ENCODE measurements at places on chromosomes 6 and 20. TPM values are rescaled to one million over a fixed set of nuclear protein-coding genes. Genes with fewer than 3 reads are reported as not detected.

Gene DEFB118
- not detected for total RNA-seq

Gene OLIG3
- not detected for total RNA-seq

Gene OPRL1
- total RNA-seq: 1.6 TPM

Gene NFS1
- 31.7 TPM for total RNA-seq

Gene BEND6
- total RNA-seq: 1.0 TPM

Gene DPPA5
- not detected for total RNA-seq

Gene TRIM15
- not detected for total RNA-seq

Gene RAET1L
- total RNA-seq: not detected

- no peaks in the 10 kb centered on the region for H3K4me1 ChIP-seq
- DNase-seq: no peak
- no peak overlapping the region for H3K27ac ChIP-seq
- H3K27me3 ChIP-seq: no peaks in the 10 kb centered on the region
Measured at GRCh38 chr6:150527100-150527499, 72.6 kb upstream of the PLEKHG1 start.

DNA sequence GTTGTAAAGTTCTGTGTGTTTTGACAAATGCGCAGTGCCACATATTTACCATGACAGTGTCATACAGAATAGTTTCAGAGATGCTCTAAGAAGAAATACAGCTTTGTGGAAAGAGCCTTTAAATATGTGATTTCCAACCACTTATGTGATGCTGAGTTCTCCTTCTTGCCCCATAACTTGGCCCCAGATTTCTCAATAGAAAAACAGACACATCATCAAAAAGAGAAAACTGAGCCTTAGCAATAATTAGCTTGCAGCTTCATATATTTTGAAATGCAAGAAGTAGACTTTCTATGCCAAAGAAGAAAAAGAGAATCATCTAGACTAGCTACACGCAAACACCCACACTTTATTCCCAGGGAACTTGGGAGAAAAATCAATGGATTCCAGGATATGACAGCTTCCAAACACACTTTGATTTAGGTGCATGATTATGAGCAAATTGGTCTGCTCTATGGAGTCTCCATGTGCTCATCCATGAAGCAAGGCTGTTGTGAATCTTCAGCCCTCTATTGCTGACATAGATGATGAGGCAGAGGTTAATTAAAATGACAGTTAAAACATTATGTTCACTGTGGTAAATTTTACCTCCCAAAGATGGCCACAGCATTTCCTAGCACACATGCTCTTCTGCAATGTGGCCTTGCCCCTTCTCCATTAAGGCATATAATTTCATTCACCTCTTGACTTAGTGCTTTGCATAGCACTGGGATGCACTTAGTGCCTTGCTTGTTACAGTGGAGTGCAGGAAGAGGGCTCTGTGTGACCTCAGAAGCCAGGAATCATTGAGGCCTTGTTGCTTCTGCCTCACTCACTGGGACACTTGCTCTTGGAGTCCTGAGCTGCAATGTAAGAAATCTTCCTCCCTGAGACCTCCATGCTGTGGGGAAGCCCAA, 174.6 kb downstream of the SYNDIG1 start:
- no peak overlapping the region for H3K27ac ChIP-seq

- H3K4me3 ChIP-seq: no peak overlapping the region
- no peaks in the 10 kb centered on the region for H3K27me3 ChIP-seq
- peak overlapping the region; percentile 8 for H3K27ac ChIP-seq
- peaks cover 7% of the 10 kb centered on the region for H3K4me1 ChIP-seq
- no peak for DNase-seq
Measured at GRCh38 chr6:16903470-16903869, 142.2 kb upstream of the ATXN1 start.

DNA sequence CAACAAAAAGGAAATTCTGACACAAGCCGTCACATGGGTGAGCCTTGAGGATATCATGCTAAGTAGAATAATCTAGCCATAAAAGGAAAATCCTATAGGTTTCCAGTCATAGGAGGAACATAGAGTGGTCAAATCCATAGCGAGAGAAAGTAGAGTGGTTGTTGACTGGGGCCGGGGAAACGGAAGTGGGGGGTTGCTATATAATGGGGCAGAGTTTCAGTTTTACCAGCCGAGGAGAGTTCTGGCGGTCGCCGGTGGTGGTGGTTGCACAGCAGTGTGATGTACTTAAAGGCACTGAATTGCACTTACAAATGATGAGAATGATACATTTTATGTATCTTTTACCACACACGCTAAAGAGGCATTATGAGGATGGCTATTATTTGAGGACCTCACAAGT, 4.9 kb downstream of the GPR31 start:
- peaks cover 4% of the 10 kb centered on the region for H3K27me3 ChIP-seq
- DNase-seq: no peak
- H3K27ac ChIP-seq: no peak overlapping the region
- no peaks in the 10 kb centered on the region for H3K4me1 ChIP-seq
- H3K4me3 ChIP-seq: no peak overlapping the region

DNA sequence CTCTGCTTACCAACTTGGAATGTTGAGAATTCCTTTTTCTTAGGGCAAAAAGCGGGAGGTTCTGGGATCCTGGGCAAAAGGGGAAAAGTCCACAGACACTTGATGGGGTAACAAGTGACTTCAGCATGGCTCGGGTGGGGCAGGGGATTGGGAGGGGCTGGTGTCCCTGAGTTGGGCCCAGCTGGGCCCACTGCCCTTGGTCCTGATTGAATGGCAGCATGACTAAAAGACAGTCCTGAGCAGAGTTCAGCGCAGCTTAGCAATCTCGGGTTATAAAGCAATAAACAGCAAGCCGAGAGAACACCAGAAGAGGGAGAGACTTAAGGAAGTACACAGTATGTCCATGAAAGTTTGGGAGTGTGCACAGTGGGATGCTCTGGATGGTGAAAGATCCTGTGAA, 5.6 kb downstream of the PPP2R5D start:
- H3K27me3 ChIP-seq: no peaks in the 10 kb centered on the region
- no peaks in the 10 kb centered on the region for H3K4me1 ChIP-seq
- H3K36me3 ChIP-seq: no peaks in the 10 kb centered on the region
- DNase-seq: no peak

DNA sequence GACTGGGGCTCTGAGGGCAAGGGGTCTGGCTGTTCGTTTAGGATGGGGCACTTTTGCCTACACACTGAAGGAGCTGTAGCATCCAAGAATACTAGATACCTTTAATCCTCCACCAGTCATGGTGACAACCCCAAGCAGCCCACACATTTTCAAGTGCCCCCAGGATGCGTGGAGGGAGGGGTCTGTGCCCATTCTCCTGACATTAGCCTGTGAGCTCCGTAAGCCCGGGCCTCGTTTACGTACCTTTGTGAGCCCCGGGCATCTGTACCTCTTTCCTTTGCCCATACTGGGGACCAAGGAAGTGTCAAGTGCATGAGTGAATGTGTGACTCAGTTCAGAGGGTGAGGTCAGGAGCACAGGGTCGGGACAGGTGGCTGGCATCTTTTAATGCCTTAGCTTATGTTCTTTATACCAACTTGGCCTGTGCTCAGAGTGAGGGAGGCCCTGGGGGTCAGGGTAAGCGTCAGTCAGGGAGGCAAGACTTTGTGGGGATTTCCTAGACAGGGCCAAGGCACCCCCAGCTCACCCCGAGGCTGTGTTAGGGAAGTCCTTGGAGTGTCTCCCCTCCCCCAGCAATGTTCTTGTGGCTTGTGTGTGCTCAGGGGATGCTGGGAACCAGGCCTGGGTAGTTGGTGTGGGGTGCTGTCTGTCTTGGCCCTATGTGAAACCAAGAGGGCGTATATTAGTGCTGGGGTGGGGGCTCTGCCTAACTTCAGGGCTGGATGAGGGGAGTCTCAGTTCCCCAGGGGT, 12.9 kb downstream of the VEGFA start:
- no peaks in the 10 kb centered on the region for H3K36me3 ChIP-seq
- H3K27me3 ChIP-seq: no peaks in the 10 kb centered on the region

- no peak overlapping the region for H3K4me3 ChIP-seq
- no peak for DNase-seq
- no peaks in the 10 kb centered on the region for H3K4me1 ChIP-seq
- no peak overlapping the region for H3K27ac ChIP-seq
- H3K27me3 ChIP-seq: no peaks in the 10 kb centered on the region
Measured at GRCh38 chr20:42102000-42102399, 483.8 kb upstream of the CHD6 start.

DNA sequence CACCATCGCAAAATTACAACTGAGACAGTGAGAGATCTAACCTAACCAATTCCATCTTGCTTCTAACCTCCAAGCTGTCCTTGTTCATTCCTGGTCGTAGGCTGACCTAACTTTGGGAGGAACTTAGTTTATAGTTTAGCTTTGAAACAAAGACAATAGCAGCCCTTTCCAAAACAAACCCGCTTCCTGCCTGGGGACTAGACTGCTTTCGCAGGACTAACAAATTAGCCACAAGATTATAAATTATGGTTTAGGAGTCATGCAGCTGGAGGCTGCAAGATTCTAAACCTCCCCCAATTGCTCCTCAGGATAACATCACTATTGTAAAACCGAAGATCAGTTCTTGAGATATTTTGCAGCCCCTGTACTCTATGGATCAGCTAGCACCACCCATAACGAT, 63.2 kb downstream of the TRIM27 start:
- H3K4me1 ChIP-seq: no peaks in the 10 kb centered on the region
- no peaks in the 10 kb centered on the region for H3K27me3 ChIP-seq
- no peaks in the 10 kb centered on the region for H3K36me3 ChIP-seq
- H3K27ac ChIP-seq: no peak overlapping the region
- DNase-seq: no peak

- H3K27ac ChIP-seq: peak overlapping the region; percentile 65
- no peaks in the 10 kb centered on the region for H3K36me3 ChIP-seq
- H3K4me1 ChIP-seq: no peaks in the 10 kb centered on the region
- no peak for DNase-seq
- no peaks in the 10 kb centered on the region for H3K27me3 ChIP-seq
Measured at GRCh38 chr6:33028220-33028849, 18.9 kb upstream of the HLA-DOA start.

- no peak overlapping the region for H3K27ac ChIP-seq
- no peaks in the 10 kb centered on the region for H3K27me3 ChIP-seq
- no peak overlapping the region for H3K4me3 ChIP-seq
- H3K36me3 ChIP-seq: no peaks in the 10 kb centered on the region
- H3K4me1 ChIP-seq: no peaks in the 10 kb centered on the region
Measured at GRCh38 chr6:55176958-55177357, 2.6 kb downstream of the HCRTR2 start.

- no peaks in the 10 kb centered on the region for H3K27me3 ChIP-seq
- no peak for DNase-seq
Measured at GRCh38 chr20:57734754-57735153, 24.9 kb upstream of the PMEPA1 start.

DNA sequence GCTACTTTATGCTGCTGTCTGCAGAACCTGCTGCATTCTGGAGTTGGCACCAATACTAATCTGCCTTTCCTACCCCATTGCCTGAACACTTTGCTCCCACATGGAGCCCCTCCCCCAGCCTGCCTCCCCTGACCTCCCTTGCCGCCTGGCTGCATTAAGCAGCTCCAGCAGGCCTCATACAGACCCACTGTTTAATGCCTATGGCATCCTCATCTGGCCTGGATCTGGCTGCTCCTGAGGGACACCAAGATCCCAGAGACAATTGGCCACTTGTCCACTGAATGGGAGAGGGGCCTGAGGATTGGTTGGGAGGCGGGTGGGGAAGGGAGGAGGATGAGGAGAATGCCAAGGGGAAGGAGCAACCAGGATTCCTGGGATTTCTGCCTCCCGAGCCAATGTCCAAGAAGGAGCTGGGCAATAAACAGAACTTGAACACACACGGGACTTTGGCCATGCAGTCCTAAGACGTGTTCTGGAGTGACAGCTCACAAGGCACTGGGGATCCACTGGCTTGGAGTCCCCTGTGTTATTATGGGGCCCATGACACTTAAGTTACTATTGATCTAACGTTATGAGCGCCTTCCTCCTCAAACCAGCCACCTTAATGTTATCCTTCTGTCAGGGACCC, 10.4 kb upstream of the KCNK5 start:
- DNase-seq: no peak
- H3K4me1 ChIP-seq: no peaks in the 10 kb centered on the region
- no peaks in the 10 kb centered on the region for H3K36me3 ChIP-seq
- H3K4me3 ChIP-seq: no peak overlapping the region
- no peaks in the 10 kb centered on the region for H3K27me3 ChIP-seq

DNA sequence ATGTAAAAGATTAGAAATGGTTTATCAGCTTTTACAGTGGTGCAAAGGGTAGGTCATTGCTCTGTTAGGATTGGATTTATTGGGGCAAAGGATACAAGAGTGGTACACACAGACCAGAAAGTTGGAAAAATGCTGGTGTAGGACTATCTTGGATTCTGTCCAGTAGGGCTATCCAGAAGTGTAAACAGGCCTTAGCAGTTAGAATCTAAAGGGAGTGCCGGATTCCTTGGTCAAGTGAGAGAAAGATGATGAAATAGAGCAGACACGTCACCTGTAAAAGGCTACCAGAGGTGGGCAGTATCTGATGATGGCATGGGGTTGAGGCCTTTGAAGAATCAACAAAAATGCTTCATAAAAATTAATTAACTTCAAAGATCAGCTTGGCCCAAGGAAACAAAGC, 975.9 kb downstream of the KIF16B start:
- no peaks in the 10 kb centered on the region for H3K4me1 ChIP-seq
- no peaks in the 10 kb centered on the region for H3K36me3 ChIP-seq
- H3K27ac ChIP-seq: no peak overlapping the region
- no peak overlapping the region for H3K4me3 ChIP-seq
- no peaks in the 10 kb centered on the region for H3K27me3 ChIP-seq

GRCh38 chr6:101907356-101908217, 514.1 kb downstream of the GRIK2 start:
- no peaks in the 10 kb centered on the region for H3K27me3 ChIP-seq
- DNase-seq: no peak
- H3K4me1 ChIP-seq: no peaks in the 10 kb centered on the region
- H3K27ac ChIP-seq: no peak overlapping the region
- H3K4me3 ChIP-seq: no peak overlapping the region

DNA sequence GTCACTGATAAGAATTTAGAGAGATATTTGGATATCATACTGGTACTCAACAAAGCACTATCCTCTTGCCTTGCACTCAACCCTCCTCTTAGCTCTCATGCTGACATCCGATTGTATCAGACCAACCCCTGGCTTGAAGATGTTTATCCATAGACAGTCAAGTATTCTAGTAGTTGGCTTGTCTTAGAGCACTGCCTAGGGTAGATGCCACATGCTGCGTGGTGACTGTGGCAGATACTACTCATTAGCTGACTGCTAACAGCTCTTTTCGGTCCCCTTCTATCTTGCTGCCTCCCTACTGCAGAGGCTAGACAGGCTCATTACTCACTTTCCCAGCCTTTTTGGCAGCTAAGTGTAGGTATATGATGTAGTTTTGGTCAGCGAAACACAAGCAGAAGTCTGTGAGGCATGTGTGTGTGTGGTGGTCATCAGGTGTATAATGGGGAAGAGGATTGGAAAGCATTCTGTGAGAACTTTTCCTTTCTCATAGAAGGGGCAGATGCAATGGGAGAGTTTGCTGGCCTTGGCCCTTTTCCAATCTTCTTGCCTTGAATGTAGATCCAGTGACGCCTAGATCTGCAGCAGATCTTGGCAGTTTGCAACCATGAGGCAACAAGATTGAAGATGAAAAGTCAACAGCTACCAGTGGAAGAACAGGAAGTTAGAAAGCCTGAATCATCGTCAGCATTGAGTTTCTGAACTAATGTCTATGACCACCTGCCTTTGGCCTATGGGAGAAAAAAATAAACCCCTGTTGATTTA, 4.4 kb upstream of the IFNGR1 start:
- H3K4me3 ChIP-seq: no peak overlapping the region
- H3K27me3 ChIP-seq: no peaks in the 10 kb centered on the region
- H3K27ac ChIP-seq: peak overlapping the region; percentile 45
- no peaks in the 10 kb centered on the region for H3K4me1 ChIP-seq
- no peak for DNase-seq
- no peaks in the 10 kb centered on the region for H3K36me3 ChIP-seq

Measured in breast epithelium (tissue), 4 donors.